ENCODE measurements at places on chromosomes 16 and 17.
A peak's percentile ranks its signal among the peaks of the same experiment; 100 is the strongest.

GRCh38 chr17:49996495-49997300 lies 1.7 kb upstream of the DLX3 start:
- peak; percentile 71 for DNase-seq

DNA sequence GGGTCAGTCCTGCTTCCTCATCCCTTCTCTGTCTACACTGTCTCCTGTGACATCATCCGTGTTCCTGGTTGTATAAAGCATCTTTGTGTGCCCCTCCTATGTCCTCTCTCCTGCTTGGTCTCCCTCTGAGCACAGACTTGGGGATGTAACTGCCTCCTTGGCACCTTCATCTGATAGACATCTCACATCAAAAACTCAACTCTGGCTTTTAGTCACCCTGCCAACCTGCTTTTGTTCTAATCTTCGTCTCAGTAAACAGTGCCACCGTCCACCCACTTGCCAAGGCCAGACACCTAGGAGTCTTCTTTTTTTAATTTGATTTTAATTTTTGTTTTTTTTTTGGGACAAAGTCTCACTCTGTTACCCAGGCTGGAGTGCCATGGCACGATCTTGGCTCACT lies 16.9 kb upstream of the KSR1 start:
- no peak for DNase-seq

DNA sequence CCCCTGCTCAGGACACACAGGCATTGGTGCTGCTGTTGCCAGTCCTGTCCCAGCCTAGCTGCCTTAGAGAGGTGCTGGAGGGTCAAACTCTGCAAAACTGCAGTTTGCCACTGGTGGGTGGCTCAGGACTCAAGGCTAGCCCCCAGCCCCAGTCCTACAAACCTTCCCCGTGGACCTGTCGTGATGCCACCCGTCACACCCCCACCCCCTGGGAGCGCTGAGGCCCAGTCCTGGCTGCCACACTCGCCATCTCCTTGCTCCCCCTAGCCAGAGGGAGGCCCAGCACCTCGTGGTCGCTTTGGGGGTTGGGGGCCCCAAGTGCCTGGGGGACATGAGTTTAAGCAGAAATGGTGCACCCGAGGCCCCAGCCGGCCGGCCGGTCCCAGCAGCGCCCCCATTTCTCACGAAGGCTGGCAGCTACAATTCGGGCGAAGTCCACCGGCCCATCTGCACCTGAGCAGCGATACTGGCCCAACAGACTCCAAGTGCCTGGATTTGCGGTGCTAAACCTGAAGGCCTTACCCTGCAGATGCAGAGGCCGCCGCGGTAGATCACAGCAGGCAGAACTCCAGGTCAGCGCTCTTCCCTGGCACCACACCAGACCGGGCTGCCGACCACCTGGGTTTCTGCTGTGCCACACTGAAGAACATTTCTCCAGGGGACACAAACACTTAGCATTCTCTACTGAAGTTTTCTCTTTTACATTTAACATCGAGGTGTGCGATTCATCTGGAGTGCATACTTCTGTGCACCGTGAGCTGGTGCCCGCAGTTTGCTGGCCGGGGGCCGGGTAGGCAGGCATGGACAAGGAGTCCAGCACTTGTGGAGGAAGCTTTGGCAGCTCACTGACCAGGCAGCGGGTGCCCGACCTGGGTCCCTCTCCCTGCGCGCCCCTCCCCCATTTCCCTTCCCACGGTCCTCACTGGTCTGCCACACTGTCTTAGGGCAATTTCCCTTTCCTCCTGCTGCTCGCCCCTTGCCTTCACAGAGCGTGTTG lies 130.0 kb downstream of the KCNJ12 start:
- DNase-seq, result no peak

DNA sequence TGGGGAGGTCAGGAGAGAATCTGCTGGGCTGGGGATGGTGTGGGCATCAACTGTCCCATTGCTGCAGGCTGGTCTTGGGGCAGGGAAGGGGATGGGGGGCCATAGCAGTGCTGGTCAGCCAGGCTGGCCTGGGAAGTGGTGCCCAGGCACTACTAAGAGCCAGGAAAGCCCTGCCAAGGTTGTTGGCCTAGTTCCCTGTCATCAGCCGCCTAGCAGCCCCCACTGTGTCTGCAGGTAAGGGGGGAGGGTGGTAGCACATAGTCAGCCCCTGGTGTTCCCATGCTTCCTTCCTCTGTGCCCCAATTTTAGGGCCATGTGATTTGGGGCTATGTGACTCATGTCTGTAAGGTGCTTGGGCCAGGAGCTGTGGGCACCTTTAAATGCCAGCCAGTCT lies 17.8 kb downstream of the GJD3 start:
- no peak for DNase-seq

DNA sequence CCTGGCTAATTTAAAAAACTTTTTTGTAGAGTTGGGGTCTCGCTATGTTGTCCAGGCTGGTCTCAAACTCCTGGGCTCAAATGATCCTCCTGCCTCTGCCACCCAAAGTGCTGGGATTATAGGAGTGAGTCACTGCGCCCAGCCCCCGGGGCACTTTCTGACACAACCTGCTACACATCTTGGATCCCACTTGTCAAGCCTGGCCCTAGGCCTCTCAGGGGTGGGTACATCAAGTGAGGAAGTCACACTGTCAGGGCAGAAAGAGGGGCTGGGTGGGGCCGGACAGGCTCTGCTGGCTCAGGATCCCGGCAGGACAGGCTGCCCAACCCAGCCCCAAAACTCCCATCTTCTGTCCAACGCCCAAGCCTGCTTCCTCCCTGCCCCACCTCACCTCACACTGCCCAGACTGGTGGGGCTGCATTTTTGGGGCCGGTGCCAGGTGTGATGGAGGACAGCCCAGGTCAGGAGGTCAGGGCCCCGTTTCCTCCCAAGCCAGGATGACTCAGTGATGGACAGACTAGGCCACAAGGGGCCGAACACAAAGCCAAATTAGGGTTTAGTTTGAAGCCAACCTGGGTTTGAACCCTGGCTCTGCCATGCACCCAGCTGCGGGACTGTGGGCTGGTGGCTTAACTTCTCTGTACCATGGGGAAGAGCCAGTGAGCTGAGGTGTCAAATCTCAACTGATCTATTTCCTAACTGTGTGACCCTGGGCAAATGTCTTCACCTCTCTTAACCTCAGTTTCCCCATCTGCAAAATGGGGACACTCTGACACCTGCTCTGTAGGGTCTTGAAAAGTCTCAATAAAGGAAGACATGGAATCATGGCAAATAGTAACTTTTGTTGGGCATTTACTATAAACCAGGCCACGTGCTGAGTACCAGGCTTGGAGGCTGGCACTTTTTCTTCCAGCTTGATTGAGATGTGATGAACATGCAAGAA lies 8.9 kb upstream of the PPL start:
- DNase-seq, result no peak

- no peak for DNase-seq
Measured at GRCh38 chr17:4014148-4014927, 50.1 kb upstream of the ATP2A3 start.

GRCh38 chr17:67629971-67630320 lies 87.8 kb upstream of the NOL11 start:
- DNase-seq, result peak; percentile 35

DNA sequence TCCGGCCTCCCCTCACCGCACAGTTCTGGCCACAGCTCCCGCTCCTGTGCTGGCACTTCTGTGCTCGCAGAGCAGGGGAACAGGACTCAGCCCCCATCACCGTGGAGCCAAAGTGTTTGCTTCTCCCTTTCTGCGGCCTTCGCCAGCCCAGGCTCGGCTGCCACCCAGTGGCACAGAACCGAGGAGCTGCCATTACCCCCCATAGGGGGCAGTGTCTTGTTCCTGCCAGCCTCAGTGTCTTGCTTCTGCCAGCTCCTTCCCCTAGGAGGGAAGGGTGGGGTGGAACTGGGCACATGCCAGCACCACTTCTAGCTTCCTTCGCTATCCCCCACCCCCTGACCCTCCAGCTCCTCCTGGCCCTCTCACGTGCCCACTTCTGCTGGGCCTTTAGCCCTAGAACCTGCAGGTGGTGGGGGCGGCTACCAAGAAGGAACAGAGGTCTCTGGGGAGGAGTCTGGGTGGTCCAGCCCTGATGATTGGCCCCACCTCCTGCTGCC lies 645 bp upstream of the ELMO3 start:
- DNase-seq, result peak; percentile 38

DNA sequence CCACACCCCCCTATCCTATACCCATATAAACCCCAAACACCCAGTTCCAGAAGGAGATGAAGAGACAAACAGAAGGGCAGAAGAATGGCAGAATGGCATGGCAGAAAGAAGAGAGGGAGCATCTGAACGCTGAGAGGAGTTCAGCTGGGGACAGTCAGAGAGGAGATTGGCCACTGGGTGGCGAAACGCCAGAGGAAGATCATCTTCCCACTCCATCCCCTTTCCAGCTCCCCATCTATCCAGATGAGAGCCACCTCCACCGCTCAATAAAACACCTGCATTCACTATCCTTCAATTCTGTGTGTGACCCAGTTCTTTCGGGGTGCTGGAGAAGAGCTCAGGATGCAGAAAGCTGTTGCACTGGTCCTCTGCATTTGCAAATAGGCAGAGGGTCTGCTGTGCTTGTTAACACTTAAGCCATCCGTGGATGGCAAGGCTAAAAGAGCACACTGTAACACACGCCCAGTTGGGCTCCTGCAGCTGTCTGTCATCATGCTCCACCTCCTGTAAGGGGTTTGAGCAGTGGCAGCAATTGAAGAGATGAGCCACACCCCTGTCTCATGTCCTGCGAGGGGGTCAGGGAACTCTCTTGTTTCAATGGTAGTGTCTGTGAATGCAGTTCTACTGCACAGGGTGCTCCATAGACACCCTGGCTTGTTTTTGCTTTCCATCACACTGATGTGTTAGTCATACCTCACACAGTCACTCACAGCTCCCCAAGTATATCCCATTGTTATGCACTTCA lies 1034.8 kb upstream of the RBFOX1 start:
- DNase-seq, result no peak

DNA sequence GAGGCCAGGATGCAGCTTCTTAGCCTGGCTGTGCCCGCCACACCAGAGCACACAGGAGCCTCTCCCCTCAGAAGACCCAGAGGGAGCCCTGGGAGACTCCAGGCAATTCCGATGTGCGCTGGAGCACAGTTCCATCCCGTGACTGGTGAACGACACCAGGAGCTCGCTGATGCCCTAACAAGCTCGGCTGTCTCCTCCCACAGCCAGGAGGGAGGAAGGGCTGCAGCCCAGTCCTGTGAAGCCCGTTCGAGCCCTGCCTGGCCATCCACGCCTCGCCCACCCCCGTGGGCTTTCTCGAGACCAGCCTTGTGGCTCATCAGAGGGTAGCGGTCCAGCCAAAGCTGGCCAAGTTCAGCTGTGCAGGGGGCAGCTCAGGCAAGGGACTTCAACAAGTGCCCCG lies 21.8 kb upstream of the RASD1 start:
- DNase-seq, result no peak

GRCh38 chr17:5786510-5786875 lies 202.2 kb upstream of the NLRP1 start:
- DNase-seq, result no peak

GRCh38 chr17:11319894-11320293 lies 78.9 kb downstream of the SHISA6 start:
- no peak for DNase-seq

DNA sequence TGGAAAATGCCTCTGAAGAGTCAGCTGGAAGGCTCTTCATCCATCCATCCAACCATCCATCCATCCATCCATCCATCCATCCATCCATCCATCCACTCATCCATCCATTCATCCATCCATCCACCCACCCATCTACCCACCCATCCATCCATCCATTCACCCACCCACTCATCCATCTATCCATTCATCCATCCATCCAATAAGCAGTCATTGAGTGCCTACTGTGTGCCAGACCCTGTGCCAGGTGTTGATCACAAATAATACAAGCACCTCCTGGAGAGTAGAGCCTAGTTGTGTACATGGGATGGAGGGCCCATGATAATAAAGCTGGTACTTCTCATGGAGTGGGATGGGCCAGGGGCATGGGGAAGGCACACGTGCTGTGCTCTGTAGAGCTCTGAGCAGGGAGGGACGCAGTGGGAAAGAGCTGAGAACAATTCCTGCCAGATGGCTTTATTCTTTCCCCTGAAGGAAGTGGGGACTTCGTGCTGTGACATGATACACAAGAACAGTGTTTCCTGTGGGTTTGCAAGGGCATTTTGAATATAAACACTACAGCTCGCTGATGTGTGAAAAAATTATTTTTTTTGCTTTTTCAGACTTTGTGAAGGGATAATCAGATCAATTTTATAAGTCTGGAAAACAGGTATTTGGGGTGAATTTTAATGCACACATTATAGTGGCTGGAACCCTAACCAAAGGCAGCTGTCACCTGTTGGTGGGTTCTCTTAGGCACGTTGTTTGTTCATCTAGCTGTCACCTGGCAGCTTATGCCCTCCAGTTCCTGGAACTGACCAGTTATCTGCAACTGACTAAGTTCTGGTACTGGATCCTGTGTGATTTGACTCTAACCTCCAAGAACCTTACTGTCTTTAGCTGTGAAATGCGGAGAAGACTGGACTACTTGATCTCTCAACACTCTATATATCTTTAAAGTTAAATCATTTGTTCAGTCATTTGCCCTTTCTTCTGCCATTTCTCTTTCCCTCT lies 61.3 kb downstream of the PRKCB start:
- DNase-seq, result peak; percentile 15

DNA sequence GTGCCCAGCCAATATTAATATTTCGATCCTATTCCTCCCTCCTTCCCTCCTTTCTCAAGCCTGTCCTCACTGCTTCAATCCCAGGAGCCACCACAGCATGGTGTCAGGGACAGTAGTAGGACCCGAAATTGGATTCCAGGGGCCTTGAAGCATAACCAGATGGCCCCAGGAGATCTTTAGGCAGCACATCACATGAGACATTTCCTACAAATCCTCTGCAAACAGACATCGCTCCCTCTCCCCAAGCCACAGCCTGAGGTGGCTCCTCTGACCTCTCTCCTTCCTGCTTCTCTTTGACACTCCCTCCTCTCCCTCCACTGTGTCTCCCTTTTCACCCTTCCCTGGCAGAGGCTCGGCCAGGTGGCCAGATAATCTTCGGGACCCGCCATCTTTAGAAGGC lies 76.6 kb downstream of the BMERB1 start:
- DNase-seq, result no peak

DNA sequence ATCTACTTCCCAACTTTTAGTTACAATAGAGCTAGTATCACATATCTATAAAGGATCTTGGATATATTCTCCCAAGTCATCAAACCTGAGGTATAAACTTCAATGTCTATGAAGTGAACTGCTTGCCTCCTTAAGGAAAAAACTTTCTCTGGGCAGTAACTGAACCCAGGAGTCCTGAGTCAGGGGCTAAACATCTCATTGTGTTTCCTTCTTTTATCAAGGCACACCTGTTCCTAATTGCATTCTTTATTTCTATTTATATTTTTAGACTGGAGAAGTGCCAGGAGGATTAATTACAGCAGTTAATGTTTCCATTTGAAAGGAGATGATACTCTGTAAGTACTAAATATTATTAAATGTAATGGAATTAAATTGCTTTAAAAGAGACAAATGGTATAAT lies 98.6 kb downstream of the CDH8 start:
- no peak for DNase-seq

DNA sequence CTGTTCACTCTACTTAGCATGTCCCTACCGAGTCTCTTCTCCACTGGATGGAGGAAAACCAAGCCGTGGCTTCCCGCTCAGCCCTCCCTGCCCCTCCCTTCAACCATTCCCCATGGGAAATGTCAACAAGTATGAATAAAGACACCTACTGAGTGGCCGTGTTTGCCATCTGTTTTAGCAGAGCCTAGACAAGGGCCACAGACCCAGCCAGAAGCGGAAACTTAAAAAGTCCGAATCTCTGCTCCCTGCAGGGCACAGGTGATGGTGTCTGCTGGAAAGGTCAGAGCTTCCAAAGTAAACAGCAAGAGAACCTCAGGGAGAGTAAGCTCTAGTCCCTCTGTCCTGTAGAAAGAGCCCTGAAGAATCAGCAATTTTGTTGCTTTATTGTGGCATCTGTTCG lies 2.8 kb upstream of the LPCAT2 start:
- no peak for DNase-seq

Measured in CD4-positive, alpha-beta T cell treated with Interleukin-10 for 1 hour (primary cell).